ENCODE measurements at places on chromosomes 11 and 22.

DNA sequence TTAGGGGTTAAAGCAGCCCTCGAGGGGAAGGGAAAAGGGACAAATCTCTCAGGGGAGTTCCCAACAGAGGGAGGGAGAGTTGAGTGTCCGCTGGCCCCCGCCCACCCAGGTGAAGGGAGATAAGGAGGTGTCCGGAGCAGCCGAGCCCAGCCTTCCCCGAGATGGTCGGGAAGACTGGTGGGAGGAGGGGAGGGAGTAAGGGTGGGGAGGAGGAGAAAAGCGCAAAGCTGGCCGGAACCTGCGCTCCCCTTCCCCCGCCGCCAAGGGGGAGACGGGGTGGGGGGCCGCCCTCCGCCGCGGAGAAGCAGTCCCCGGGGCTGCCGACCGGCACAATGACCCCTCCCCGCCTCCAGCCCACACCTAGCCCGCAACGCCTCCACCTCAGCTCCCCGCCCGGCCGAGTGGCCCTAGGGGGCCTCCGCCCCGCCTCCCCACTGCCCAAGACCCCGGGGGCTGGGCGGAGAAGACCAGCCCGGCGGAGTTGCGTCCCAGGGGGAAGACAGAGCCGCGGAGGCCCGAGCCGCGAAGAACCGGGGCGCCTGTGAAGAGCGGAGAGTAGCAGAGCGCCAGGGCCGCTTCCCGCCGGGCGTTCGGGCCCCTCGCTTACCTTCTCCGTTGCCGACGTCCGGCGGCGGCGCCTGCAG lies 479 bp downstream of the RSF1 start:
- peak; percentile 30 for DNase-seq

DNA sequence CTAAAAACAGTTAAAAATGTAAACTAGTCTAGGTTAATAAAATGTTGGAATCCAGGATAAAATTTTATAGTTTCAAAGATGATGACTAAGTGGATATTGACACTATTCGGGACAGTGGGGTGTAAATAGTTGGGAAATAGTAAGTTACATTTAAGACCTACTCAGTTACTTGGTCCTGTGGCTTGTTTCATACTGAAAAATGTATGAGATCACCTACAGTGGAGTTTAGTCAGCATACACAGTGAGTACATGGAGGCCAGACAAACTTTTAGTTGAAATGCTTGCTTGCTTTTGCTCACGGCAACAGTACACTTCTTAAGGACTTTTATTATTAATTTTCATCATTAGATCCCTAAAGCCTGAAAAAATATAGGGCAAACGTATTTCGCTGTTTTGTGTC lies 16.1 kb downstream of the TRIM22 start:
- no peak for DNase-seq

DNA sequence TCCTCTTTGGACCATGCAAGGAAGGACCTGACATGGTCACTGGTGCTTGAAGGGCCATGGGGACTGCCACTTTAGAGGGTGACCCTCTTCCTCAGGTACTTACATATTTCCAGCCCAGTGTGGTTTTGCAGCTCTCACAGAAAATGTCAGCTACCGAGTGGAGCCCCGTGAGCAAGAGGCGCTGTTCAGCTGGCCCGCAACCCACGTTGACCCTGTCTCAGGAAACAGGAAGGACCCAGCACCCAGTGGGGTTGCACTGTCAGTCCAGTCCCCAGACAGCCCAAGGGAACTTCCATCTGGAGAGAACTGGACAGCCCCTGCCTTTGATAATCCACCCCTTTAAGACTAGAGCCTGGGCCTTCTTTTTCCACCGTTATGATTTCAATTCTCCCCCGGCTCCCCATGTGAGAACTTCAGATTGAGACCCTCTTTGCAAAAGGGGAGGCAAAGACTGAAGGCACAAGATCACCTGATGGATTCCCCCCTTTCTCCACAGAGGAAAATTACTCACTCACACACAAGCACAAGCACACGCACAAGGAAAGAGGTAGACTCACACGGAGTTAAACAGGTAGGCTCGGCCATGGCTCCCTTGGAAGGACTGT lies 3.4 kb downstream of the YPEL4 start:
- DNase-seq, result no peak

- no peak for DNase-seq
These were observed 13.1 kb upstream of the TMEM123 start for GRCh38 chr11:102465696-102466095.

GRCh38 chr22:50505776-50506610 lies 1.5 kb downstream of the LMF2 start:
- DNase-seq, result no peak

GRCh38 chr11:105786741-105787140 lies 176.9 kb downstream of the GRIA4 start:
- DNase-seq, result no peak

DNA sequence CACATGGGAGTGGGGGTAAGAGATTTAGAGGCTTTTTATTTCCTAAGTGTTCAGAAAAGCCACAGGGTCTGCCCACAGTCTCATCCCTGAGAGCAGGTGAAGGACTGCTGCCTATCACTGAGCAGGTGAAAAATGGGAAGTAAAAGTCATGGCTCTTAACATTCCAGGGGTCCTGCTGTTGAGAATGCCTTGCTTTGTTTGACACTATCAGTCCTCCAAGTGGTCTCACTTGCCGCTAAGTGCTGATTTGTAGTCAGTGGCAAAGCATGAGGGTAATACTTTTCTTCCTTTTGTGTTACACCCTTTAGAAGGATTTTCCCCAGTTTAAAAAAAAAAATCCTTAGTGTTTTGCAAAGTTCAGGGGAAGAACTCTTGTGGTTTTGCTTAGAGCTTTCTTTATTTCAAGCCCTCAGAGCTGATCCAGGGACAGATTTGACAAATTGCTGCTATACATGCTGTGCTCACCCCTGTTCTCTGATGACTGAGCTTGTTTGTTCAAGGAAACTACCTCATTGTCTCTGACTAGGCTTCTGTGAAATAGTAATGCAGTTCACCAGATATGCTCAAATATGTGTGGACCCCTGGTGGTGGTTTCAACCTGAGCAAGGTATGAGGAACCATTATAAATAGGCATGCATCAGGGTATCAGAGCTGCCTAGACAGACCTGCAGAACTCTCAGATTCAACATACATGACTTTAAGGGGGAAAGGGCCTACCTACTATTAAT lies 141.0 kb downstream of the ARHGAP42 start:
- DNase-seq, result peak; percentile 20

GRCh38 chr11:134499990-134500389 lies 87.9 kb upstream of the B3GAT1 start:
- no peak for DNase-seq

- peak; percentile 18 for DNase-seq
These were observed 27.7 kb downstream of the ARFGAP2 start for GRCh38 chr11:47148903-47149531.

- no peak for DNase-seq
These were observed 75.0 kb upstream of the SHANK2 start for GRCh38 chr11:71327156-71328085.

DNA sequence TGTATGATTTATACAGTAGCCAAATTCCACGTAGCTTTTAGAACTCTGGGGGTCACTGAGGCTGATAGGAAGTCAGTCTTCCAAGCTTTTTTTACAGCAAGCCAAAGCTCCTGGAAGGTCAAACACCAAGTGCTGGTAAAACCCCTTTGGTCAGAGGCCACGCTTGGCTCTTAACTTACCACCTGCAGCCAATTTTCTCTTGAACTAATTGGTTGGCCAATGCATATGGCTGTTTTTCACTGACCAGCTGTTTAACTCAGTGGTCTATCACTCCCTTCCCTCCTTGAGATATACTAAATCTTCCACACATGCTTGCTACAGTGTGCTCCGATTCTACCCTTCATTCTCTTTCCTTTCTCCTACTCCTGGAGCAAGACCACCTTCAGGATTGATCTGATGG lies 116.0 kb downstream of the FAR1 start:
- DNase-seq, result no peak

- peak; percentile 34 for DNase-seq
These were observed 18.3 kb upstream of the MICAL2 start for GRCh38 chr11:12091956-12092558.

- DNase-seq, result peak; percentile 83
These were observed 669 bp downstream of the CDC42EP2 start for GRCh38 chr11:65315204-65315865.

GRCh38 chr22:46956498-46957215 lies 194.2 kb downstream of the TBC1D22A start:
- no peak for DNase-seq

- no peak for DNase-seq
These were observed 2.7 kb upstream of the KRTAP5-4 start for GRCh38 chr11:1624621-1625020.

- DNase-seq, result peak; percentile 27
These were observed 6.1 kb downstream of the IFITM10 start for GRCh38 chr11:1744137-1744886.

DNA sequence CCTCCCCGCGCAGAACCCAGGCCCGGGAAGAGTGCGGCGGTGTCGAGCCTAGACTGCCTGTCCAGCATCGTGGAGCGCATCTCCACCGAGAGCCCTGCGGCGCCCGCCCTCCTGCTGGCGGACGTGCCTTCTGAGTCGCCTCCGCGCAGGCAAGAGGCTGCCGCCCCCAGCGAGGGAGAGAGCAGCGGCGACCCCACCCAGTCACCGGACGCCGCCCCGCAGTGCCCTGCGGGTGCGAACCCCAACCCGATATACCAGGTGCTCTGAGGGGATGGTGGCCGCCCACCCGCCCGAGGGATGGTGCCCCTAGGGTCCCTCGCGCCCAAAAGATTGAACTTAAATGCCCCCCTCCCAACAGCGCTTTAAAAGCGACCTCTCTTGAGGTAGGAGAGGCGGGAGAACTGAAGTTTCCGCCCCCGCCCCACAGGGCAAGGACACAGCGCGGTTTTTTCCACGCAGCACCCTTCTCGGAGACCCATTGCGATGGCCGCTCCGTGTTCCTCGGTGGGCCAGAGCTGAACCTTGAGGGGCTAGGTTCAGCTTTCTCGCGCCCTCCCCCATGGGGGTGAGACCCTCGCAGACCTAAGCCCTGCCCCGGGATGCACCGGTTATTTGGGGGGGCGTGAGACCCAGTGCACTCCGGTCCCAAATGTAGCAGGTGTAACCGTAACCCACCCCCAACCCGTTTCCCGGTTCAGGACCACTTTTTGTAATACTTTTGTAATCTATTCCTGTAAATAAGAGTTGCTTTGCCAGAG lies 2.0 kb downstream of the MYOD1 start:
- no peak for DNase-seq

DNA sequence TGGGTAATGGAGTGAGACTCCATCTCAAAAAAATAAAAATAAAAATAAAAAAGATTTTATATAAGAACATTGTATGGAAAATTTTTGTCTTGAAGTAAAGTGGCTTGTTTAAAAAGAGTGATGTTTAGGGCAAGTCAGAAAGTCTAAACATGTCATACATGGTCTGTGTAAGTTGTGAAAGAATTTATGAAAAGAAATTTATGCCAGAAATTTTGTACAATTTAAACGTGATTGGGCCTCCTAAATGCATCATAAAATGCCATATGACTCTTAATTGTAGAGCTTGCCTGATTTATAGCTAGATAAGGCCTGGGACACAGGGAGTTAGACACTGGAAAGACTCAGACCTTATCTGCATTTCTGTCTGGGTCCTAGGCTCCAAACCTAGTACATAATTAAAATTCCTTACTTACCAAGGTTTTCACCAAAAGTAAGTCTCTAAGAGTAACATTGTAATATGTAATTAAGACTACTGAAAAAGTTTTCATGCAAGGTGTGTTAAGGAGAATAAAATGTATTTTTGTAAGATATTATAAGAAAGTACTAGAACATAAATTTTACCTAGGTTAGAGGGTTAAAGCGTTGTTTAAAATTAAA lies 110.5 kb downstream of the AASDHPPT start:
- DNase-seq, result no peak

- DNase-seq, result no peak
These were observed 3.6 kb upstream of the APOBEC3A start for GRCh38 chr22:38953577-38954413.

DNA sequence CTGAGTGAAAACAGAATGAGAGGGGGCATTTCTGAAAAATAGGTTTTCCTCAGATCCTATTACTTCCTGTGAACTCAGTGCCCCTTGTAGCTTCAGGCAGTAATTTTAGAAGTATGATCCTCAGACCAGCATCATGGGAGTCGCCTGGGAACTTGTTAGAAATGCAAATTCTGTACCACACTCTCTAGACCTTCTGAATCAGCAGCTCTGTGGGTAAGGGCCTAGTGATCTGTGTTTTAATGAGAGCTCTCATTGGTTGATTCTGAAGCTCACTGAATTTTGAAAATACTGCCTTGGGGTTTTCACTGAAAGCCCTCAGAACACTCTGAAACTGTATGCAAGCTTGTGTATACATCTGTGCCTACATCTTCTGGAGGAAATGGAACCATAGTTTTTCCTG lies 647.2 kb upstream of the ANO5 start:
- no peak for DNase-seq

GRCh38 chr11:132242632-132243031 lies 872.2 kb downstream of the NTM start:
- DNase-seq, result no peak

- DNase-seq, result no peak
These were observed 4.9 kb downstream of the NDUFC2 start for GRCh38 chr11:78074756-78075155.

DNA sequence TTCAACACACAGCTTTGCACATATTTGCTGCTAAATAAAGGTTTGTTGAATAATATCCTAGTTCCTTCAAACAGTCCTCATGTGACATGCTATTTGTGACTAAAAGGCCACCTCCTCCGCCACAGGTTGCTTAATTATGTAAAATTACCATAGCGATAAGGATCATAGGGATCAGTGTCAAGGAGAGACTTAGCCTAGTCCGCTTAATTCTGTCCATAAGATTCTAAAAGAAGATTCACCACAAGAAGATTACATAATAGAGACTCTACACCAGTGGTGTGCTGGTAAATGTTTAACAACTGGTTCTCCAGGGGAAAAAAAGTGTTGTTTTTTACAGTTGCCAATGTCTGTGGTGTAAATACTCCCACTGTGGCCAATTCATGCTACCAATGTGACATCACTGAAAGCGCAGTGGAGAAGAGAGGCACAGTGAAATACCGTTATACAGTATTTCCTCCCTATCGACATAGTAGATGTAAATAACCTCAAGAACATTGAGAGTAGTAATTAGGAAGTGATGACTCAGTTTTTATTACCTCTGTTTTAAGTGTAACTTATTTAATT lies 4.2 kb upstream of the CHRDL2 start:
- no peak for DNase-seq

GRCh38 chr22:23187211-23187610 lies 6.9 kb downstream of the BCR start:
- no peak for DNase-seq

- no peak for DNase-seq
These were observed 132.0 kb upstream of the NAV2 start for GRCh38 chr11:19580646-19581045.

- no peak for DNase-seq
These were observed 3.5 kb upstream of the GGT1 start for GRCh38 chr22:24599514-24599913.

- no peak for DNase-seq
These were observed 2.6 kb downstream of the SPDYC start for GRCh38 chr11:65172600-65172999.

GRCh38 chr22:31790240-31790639 lies 36.4 kb downstream of the DEPDC5 start:
- DNase-seq, result no peak

GRCh38 chr11:69531717-69532088 lies 50.2 kb downstream of the LINC01488 start:
- no peak for DNase-seq

- no peak for DNase-seq
These were observed 35.2 kb upstream of the USP47 start for GRCh38 chr11:11806586-11806985.

All from fibroblast of villous mesenchyme (primary cell).